NCI-H774 (cell line): ENCODE measurements at places on chromosomes 16 and 17.

- DNase-seq: peak; percentile 41
These were observed at the start of gene MED13 for GRCh38 chr17:62064791-62065563. TSS of gene MED13 (minus strand) at chr17:62065278. CDS start at chr17:62065205, 73 bp downstream.

DNA sequence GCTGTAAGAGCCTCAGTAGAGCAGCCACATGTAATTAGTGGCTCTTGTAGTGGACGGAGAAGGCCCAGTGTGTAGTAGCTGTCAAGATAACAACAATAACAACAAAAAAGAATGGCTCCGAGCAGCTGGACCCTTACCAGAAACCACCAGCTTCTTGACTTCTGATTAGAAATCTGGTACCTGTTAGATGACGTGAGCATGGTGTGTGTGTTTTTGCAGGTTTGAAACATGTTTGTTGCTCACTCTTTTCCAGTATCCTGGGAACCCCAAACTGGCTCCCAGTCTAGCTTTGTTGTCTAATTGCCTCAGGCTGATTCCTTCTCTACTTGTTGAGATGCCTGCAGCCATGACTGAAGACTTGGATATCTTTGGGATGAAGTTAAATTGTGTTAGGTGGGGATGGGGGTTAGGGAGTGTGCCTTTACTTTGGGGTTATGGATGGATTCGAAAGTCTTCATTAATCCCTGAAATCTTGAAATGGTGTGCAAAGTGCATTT, 21.0 kb downstream of the IGF2BP1 start:
- no peak for DNase-seq

GRCh38 chr16:86096850-86097249, 197.9 kb downstream of the IRF8 start:
- no peak for DNase-seq

GRCh38 chr16:58970775-58971174, 236.7 kb upstream of the GOT2 start:
- DNase-seq: no peak

DNA sequence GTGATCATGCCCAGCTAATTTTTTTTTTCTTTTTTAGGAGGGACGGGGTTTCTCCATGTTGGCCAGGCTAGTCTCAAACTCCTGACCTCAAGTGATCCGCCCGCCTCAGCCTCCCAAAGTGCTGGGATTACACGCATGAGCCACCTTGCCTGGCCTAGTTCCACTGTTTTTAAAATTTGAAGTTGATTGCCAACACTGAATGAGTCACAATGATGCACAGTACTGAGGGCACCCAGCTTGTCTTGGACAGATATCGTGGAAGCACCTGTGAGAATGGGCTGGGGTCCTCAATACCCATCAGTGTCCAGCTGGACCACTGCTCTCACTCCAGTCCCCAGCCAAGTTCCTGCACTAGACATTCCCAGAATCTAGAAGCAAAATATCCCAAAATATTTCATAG, 2.5 kb downstream of the KNOP1 start:
- DNase-seq: no peak

GRCh38 chr17:38578229-38579082, 27.3 kb downstream of the SRCIN1 start:
- no peak for DNase-seq

DNA sequence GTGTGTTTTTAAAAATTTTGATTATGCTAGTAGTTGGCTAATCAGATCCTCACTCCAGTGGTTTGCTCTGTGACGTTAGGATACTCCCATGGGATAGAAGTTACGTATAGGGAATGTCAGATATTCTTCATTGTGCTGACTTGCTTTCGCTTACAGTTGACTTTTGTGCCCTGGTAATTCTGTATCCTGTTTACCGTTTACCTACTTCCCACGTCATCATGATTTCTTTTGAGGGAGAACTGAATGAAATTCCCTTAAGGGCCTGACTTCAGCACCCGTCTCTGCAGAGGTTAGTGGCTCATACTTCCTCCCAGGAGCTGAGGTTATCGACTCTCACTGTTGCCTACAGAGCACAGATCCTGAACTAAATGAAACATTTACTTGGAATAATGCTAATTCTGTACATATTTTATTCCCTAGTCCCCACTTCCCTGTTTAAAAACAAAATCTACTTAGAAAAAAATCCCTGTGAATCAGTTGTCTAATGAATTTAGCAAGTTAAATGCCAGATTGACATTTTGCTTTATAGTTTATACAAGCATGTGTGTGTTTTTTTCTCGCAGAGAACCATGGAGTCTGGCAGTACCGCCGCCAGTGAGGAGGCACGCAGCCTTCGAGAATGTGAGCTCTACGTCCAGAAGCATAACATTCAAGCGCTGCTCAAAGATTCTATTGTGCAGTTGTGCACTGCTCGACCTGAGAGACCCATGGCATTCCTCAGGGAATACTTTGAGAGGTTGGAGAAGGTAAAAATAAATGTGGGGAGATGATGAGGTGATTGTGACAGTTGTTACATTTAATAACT, 2.8 kb downstream of the PRKAR1A start:
- no peak for DNase-seq

- DNase-seq: no peak
These were observed 21.5 kb upstream of the CCL5 start for GRCh38 chr17:35901631-35902175.

DNA sequence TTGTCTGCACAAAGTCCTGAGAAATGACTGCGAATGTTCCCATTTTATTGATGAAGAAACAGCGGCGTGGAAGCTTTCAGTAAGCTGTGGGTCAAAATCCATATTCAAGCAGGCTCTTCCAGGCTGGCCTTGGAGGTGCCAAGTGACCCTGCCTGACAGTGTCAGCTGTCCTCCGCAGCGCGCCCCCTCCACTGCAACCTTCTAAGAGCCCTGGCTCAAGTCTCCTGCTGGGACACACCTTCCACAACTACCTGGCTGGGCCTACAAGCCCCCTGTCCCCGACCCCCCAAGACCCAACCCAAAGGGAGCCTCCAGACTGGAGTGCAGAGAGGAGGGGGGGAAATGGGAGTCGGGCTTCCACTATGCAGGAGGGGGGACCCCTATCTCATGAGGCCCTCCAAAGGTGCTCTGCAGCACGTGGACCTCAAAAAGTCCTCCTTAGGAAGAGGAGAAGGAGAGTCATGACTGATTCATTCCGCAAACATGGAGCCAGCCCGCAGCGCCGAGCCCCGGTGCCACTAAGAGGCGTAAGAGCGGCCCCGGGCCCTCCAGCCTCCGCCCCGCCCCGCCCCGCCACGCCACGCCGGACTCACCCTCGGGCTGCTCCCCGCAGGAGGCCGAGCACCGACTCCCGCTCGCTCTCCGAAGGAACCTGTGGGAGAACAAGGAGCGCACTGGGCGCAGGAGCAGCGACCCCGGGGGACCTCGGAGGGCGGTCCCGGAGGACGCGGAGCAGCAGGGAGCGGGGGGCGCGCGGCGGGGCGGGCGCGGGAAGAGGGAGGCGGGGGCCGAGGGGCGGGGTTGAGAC, 574 bp downstream of the MPP3 start:
- peak; percentile 42 for DNase-seq

- DNase-seq: no peak
These were observed 247.0 kb upstream of the CIBAR2 start for GRCh38 chr16:85359147-85359822.

- no peak for DNase-seq
These were observed 73.2 kb downstream of the AIPL1 start for GRCh38 chr17:6361733-6362132.

- DNase-seq: no peak
These were observed 56.2 kb downstream of the PGS1 start for GRCh38 chr17:78434455-78435329.

- no peak for DNase-seq
These were observed 59.0 kb upstream of the TRAP1 start for GRCh38 chr16:3776316-3776715.

- DNase-seq: no peak
These were observed 17.2 kb upstream of the CACNG1 start for GRCh38 chr17:67027031-67027628.

DNA sequence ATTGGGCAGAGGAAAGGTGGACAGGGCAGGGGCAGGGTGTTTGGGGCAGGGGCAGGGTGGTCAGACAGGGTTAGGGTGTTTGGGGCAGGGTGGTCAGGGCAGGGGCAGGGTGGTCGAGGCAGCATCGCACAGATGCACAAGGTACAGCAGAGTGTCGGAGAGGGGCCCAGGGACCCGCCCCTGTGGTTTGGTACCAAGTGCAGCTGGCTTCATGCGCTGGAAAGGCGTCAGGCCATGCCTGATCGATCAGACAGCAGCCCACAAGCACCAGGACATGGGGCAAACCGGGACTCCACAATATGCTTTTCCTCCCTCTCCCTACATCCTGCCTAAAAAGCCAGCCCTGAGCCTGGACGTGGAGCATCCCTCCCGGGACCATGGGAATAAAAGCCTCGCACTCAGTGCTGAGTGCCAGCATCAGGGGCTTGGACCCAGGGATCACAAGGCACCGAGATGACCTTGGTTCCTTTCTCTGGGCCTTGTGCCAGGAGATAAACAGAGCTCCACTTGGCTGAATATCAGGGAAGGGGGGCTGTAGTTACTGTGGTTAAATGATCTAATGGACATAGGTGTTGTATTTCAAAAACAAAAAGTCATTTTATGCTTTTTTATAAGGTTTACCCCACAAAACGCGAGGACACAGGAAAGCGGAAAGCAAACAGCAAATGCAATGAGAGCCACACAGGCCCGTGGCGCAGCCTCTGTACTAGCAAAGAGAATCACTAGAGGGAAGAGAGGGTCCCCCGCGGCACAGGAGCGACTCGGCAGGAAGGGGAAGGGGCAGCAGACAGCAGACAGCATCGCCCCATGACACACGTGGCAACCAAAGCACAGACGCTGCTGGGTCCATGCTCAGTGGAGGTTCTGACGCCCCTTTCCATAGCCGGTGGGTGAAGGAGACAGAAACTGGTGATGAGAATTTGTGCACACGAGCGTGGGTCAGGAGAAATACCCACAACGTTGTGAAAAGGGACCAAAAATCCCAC, 5.3 kb upstream of the HEXD start:
- peak; percentile 45 for DNase-seq

DNA sequence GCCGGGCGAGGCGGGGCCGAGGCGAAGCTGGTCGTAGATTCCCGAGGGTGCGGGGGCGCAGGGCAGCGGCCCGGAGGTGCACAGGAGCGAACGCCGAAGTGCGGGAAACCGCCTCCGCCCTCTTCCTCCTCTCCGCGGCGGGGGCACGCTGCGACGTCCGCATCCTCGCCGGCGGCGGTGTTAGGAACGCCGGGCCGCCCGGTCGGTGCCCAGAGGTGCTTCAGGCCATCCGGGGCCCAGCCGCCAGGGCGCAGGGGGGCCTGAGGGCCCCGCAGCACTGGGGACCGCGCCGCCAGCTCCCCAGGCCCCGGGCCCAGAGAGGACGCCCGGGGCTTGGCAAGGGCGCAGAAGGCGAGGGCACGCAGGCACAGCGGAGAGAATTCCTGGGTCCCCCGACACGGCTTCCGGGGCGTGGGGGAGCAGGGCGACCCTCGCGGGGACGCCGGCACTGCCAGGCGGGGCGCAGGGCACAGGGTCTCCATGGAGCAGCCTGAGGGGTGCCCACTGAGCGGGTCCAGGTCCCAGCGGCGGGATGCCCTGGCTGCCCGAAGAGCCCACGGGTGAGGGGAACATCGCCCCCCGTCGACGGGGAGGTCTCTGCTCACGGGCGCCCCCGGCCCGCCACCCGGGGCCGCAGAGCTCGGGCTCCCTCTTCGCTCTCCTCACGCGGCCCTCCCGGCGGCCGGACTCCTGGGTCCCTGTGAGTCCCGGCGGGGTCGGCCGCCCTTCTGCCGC, 576 bp downstream of the EPOP start:
- no peak for DNase-seq

- no peak for DNase-seq
These were observed 248.1 kb downstream of the HS3ST3A1 start for GRCh38 chr17:13353590-13353989.

GRCh38 chr17:70096861-70097260, 21.8 kb downstream of the KCNJ16 start:
- DNase-seq: no peak

DNA sequence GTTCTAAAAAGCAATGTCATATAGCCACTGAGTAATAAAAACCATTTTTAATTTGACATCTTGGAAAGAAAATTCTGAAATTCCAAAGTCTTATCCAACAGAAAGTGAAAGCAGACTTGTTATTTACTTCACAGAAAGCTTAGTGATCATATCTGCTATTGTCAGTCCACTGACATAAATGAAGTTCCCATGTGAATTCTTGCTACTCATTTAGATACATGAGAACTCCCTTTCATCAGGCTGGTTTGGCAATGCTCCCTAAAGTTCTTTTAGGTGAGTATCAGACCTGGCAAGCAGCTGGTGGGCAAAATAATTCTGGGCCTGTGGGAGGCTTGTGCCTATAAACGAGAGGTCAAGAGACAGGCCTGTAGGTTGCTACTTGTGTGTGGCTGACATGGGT, 23.4 kb downstream of the NME2 start:
- no peak for DNase-seq

GRCh38 chr16:28188085-28188916, 23.5 kb downstream of the XPO6 start:
- DNase-seq: no peak

- DNase-seq: no peak
These were observed 17.9 kb downstream of the ENGASE start for GRCh38 chr17:79092567-79092966.

DNA sequence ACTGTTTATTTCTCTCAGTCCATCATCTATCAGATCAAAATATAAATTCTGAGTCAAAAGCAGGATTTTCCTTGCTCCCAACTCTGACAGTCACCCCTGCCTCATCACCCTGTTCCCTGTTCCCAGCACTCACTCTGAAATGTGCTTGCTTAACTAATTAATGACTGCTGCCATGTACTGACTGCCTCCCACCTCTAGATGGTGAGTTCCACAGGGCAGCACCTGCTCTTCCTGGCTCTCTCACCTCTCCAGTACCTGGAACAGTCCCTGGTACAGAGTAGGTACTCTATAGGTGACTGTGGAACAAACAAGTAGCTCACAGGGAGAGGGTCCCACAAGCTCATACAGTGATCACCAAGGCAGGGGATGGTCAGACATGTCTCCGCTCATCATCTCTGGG, 114.3 kb upstream of the C16orf82 start:
- DNase-seq: no peak

GRCh38 chr16:57791893-57792461, 10.3 kb downstream of the KIFC3 start:
- DNase-seq: no peak

- DNase-seq: no peak
These were observed 1.4 kb downstream of the CD19 start for GRCh38 chr16:28933171-28933570.

- DNase-seq: no peak
These were observed 13.7 kb upstream of the KRT23 start for GRCh38 chr17:40951011-40951622.

DNA sequence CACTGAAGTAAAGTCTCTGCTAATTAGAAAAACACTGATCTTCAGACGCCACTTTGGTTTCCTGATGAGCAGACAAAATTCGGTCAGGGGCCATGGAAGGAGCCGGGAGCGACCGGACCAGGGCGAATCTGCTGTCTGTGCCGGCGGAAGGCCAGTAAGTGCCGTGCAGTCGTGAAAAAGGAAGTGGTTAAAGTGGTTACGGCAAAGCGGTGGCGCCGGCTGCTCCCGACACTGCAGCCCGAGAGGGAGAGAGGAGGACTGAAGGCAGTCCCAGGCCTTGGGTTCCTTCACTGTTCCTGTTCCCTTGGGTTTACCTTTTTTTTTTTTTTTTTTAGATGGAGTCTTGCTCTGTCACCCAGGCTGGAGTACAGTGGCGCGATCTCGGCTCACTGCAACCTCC, 17.3 kb upstream of the HEXD start:
- DNase-seq: no peak

GRCh38 chr17:83179374-83179773, 100.0 kb downstream of the METRNL start:
- peak; percentile 37 for DNase-seq
